ENCODE measurements at places on chromosomes 6 and 20.
A peak's percentile ranks its signal among the peaks of the same experiment; 100 is the strongest.

DNA sequence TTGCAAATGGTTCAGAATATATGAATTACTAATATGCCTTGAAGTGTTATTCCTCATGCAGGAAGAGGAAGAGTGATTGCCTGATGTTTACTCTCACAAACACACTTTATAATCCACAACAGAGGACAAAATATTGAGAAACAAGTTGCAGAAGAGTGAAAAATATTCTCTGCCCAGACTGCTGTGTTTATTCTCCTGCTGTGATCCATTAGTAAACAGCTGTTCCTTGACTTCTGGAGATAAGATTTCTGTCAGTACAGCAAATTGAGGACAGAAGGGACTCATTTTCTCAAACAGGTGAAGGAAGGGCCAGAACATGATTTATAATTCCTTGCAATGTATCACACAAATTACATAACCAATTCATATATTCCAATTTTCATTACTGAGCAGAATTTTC lies 148.0 kb downstream of the EPM2A start:
- DNase-seq = no peak

DNA sequence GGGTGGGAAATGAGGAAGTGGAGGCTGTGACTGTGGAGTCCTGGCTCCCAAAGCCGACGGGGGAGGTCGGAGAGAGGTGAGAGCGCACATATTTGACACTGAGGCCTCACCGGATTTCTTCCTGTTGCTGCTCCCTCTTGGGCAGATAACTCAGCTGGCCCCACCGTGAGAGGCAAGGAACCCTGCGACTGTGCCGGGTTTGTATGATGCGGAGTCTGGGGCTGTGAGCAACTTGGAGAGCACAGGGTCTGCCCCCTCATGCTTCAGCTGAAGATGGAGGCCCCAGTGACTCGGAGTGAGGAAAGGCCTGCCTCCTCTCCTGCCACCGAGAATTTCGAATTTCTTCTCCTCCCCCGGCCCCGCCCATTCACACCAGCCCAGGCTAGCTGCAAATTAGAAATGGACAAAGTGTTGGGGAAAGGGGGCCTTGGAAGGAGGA lies 160.6 kb downstream of the GRM4 start:
- no peak for DNase-seq

DNA sequence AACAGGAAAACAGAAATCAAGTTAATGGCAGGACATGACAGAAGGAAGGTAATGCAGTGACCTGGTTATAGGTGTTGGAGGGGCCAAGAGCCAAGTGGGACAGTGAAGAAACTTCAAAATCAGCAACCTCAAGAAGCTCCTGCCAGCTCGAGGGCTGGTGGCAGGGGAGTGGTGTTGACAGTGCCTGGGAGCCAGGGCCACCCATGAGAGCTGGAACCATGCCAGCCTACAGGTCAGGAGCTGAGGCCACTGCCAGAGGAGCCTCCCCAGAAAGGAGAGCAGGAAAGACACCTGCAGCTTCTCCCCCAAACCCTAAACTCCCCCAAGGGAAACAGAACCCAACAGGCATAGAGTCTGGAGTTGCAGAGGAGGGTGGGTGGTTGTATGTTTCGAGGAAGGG lies 262.1 kb downstream of the LRFN2 start:
- DNase-seq = no peak

- no peak for DNase-seq
These were observed 643 bp upstream of the SLC35D3 start for GRCh38 chr6:136921381-136921935.

DNA sequence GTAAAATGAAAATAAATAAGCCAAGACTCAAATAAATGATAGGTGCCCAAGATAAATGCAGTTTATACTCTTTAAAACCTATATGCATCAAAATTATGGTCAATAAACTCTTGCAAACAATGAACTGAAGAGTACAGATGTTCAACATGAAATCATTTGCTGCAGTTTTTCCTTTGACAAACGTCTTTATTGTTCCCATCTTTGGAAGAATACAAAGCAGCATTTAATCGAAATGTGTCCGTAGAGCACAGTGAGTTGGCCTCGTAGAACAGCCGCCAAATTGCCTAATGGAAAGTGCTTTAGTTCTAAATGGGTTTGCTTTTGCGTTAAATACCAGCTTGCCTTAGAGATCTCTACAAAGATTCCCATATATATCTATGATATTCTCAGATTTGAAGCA lies 447.4 kb downstream of the PKHD1 start:
- DNase-seq = no peak

DNA sequence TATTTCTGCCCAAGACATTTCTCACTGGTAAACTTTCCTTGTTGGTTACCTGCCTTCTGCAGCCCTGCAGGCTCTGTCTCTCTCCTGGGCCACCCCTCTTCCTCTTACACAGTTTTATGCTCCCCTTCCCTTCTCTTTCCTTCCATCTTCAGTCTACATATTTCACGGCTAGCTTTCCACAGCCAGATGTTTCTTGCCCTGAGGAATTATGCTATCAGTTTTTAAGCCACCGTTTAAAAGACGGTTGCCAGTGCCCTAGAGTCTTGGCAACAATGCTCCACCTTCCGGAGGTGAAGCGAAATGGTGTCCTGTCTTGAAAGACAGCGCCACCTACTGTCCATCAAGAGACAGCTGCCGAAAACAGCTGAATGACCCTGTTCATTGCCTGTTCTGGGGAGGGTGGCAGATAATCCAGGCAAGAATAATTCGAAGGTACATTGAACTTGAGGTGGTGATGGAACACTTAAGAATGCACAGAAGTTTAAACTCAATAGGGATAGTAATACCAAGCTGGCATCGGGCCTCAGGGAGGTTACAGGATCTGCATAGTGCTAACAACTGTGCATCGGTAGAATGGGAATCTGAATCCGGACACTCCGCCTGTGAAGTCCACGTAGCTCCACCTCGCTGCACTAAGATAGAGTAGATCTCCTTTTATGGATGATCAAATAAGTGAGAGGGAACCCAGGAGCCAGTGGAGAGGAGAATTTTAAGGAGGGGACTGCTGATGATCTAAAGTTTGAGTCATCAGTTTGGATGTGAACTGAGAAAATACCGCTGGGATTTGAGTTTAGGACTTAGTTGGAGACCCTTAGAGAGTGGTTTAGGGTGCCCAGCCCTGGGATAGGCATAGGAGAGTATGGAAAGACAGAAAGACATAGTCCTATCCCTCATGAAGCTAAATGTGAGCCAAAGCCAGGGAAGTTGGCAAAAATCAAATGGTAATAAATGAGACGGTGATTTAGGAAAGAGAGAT lies 4.8 kb upstream of the TRIM40 start:
- peak; percentile 75 for DNase-seq

- no peak for DNase-seq
These were observed 90.0 kb upstream of the SLC24A3 start for GRCh38 chr20:19122395-19122794.

- no peak for DNase-seq
These were observed 30.9 kb upstream of the XRN2 start for GRCh38 chr20:21272279-21272678.

DNA sequence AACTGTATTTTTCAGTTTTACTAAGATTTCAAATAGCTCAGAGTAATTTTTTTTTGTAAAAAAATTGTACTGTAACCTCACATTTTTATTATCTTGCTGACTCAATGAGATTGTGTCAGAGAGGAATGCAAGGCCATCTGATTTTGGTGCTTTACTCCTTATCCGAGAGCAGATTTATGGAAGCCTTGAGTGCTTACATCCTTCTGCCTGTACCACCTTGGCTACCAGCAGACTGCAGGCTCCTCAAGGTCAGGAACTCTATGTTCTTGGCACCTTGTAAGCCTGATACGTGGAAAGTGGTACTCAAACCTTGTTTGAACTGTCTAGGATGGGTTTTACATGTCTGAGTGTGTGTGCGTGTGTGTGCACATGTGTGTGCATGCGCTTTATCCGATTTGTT lies 80.1 kb upstream of the MLIP start:
- no peak for DNase-seq

- DNase-seq = no peak
These were observed 10.1 kb downstream of the CDC5L start for GRCh38 chr6:44397424-44398164.

DNA sequence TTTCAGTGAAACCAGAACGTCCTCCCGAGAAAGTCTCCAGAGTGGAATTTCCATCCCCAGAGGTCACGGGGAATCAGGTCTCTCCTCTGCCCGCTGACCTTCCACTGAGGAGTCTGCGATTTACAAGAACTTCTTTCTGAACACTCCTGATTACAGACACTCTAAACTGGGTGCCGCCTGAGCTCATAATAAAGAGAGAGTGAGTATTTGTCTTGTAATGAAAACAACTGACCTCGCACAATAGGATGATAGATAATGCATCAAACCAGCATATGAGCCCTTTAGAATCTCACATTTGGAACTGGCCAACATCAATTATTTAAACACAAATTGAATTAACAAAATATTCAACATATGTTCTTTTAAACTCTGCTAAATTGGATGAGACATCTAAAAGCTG lies 47.5 kb downstream of the DLL1 start:
- DNase-seq = peak; percentile 9

- no peak for DNase-seq
These were observed 5.2 kb upstream of the RSPH4A start for GRCh38 chr6:116611056-116611455.

- DNase-seq = no peak
These were observed 20.0 kb downstream of the MAP1LC3A start for GRCh38 chr20:34578521-34578920.

- DNase-seq = no peak
These were observed 137.3 kb downstream of the HDGFL1 start for GRCh38 chr6:22706651-22707050.

GRCh38 chr6:135162678-135163439 lies 18.2 kb upstream of the MYB start:
- peak; percentile 65 for DNase-seq

- no peak for DNase-seq
These were observed 64.0 kb upstream of the VSTM2L start for GRCh38 chr20:37838769-37839431.

DNA sequence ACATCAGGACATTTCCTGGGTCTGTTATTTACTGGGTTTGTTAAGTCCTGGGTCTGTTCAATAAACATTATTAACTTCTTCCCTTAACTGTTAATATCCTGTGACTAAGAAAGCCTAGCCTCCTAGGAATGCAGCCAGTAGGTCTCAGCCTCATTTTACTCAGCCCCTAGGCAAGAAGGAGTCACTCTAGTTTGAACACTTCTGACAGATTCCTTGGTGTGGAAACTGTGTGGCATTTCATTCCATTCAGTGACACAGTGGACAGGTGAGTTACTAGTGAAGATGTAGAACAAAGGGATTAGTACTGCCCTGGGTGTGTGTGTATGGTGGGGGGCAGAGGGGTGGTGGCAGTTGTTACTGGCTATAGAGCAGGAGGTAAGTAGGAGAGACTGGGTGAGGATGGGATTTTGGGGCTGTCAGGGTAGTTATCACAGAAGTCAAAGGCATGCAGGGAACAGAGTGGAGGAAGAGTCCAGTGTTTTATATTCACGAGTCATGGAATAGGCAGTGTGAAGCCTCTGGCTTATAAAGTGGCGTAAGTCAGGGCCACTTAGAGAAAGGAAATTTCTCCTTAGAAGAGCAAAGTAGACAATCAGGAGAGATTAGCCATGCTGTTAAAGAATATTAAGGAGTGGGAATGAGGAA lies 28.4 kb downstream of the RNF182 start:
- DNase-seq = no peak

GRCh38 chr6:25111782-25112181 lies 167.4 kb upstream of the CARMIL1 start:
- DNase-seq = no peak

DNA sequence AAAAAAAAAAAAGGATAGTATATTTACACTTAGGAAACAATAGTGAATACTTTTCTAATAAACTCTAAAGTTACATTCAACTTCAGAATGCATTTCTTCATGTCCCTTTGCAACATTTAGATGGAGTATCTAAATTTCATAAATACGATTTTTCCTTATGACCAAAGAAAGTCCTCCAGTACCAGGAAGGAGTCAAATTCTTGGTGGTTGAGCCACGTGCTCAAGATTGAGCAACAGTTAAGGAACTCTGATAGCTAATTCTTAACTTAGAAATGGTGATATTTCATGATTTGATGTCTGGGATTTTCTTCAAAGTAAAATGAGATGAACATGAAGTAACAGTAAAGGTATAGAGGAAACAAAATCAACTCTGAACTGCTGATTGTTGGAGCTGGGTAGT lies 92.7 kb downstream of the SASH1 start:
- no peak for DNase-seq

DNA sequence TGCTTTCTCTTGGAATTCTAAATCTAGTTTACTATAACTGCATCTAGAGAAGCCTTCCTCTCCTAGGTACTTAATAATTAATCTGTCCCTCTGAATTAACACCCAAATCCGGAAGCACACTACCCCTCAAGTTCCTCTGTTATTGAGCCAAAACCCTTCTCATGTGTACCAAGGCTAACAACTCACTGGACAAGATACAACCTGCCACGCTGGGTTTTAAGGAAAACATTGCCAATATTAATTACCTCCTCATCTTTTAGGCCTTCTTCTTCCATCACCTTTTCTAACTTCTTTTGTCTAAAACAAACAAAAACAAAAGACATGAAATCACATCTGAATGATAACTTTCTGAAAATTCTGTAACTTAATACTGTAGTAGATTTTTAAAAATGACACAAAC lies 21.9 kb downstream of the STK38 start:
- DNase-seq = no peak

DNA sequence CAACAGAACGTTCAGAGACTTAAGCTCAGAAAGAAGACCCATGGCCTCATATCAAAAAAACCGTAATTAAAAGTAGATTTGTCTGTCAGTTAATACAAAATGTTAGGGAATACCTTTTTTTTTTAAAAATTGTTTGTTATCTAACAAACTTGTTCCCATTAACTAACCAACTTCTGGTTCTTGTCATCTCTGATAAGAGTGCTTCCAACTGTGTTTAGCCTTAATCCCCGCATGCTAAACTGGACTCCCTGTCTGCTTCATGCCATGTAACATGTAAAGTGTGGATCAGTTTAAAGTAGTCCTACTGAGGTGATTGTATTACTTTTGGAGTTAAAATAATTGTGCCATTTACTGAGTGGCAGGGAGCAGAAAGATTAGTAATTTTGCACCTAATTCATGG lies 6.3 kb downstream of the JARID2 start:
- no peak for DNase-seq

GRCh38 chr6:12118607-12119006 lies 106.5 kb downstream of the HIVEP1 start:
- DNase-seq = no peak

- no peak for DNase-seq
These were observed 27.0 kb downstream of the KCNK15 start for GRCh38 chr20:44772636-44773035.

DNA sequence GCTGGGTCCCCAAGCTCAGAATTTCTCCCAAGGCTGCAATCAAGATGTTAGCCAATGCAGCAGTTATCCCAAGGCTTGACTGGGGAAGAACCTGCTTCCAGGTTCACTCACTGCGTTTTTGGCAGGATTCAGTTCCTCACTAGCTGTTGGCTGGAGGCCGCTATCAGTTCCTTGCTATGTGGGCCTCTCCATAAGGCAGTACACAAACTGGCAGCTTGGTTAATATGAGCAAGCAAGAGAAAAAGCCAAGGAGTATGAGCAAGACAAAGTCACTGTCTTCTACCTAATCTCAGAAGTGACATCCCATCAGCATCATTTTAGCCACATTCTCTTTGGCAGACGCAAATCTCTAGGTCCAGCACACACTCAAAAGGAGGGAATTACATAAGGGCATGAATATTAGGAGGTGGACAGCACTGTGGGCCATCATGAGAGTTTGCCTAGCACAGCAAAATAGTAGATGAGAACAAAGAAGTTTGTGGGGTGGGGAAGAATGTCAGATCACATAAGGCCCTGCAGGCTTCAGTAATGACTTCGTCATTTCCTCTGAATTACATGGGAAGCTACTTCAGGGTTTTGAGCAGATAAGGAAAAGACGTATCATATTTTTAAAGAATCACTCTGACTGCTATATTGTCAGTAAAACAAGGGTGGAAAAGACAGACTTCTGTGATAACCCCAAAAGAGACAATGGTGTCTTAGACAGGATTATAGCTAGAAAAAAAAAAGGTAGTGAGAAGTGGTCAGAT lies 25.5 kb downstream of the LMBRD1 start:
- no peak for DNase-seq
